CD8-positive, alpha-beta memory T cell (primary cell): ENCODE measurements at places on chromosomes 11 and 22. TPM values are rescaled to one million over a fixed set of nuclear protein-coding genes. Genes with fewer than 3 reads are reported as not detected.

KCNQ1OT1 gene
- 0.20 TPM for total RNA-seq

TRIM51 gene
- total RNA-seq, result not detected

ATP6V1E1 gene
- 97.6 TPM for total RNA-seq

KRTAP5-11 gene
- total RNA-seq, result not detected

ARHGAP20 gene
- total RNA-seq, result 0.09 TPM

C11orf87 gene
- total RNA-seq, result not detected

ART5 gene
- total RNA-seq, result not detected

SLC16A8 gene
- 0.35 TPM for total RNA-seq

DNA sequence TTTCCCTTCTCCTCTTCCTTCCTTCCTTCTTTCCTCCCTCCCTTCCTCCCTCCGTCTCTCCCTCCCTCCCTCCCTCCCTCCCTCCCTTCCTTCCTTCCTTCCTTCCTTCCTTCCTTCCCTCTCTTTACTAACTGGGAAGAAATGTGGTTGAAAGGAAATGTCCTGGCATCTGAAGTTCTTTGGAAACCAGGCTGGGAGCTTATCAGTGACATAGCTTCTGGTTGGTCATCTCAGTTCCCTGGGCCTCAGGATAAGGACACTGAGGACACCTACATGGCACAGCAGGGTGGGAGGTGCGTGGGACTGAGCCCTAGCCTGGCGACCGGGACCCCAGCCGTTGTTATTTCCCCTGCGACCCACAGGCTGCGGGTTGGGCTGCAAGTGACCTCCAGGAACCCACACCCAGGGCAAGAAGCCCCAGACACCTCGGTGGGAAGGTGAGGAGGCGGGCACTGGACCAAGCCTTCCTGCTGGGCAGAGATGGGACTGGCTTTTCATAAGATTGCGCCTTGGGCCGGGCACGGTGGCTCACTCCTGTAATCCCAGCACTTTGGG, 1486.5 kb downstream of the TBC1D22A start:
- H3K36me3 ChIP-seq, result no peaks in the 10 kb centered on the region
- no peak for DNase-seq
- no peaks in the 10 kb centered on the region for H3K27me3 ChIP-seq
- H3K4me3 ChIP-seq, result no peak overlapping the region
- H3K4me1 ChIP-seq, result peaks cover 10% of the 10 kb centered on the region

GRCh38 chr22:33787645-33788456, 132.4 kb downstream of the LARGE1 start:
- no peaks in the 10 kb centered on the region for H3K27me3 ChIP-seq
- no peaks in the 10 kb centered on the region for H3K4me1 ChIP-seq
- H3K36me3 ChIP-seq, result no peaks in the 10 kb centered on the region
- DNase-seq, result no peak

- H3K4me1 ChIP-seq, result no peaks in the 10 kb centered on the region
- no peak for DNase-seq
- H3K36me3 ChIP-seq, result no peaks in the 10 kb centered on the region
- H3K4me3 ChIP-seq, result no peak overlapping the region
- no peak overlapping the region for H3K27ac ChIP-seq
Observed at GRCh38 chr11:15115686-15116085, 963 bp downstream of the INSC start.

GRCh38 chr22:23722724-23723123, 28.2 kb downstream of the ZNF70 start:
- no peak overlapping the region for H3K4me3 ChIP-seq
- H3K4me1 ChIP-seq, result no peaks in the 10 kb centered on the region
- no peaks in the 10 kb centered on the region for H3K36me3 ChIP-seq
- DNase-seq, result no peak

DNA sequence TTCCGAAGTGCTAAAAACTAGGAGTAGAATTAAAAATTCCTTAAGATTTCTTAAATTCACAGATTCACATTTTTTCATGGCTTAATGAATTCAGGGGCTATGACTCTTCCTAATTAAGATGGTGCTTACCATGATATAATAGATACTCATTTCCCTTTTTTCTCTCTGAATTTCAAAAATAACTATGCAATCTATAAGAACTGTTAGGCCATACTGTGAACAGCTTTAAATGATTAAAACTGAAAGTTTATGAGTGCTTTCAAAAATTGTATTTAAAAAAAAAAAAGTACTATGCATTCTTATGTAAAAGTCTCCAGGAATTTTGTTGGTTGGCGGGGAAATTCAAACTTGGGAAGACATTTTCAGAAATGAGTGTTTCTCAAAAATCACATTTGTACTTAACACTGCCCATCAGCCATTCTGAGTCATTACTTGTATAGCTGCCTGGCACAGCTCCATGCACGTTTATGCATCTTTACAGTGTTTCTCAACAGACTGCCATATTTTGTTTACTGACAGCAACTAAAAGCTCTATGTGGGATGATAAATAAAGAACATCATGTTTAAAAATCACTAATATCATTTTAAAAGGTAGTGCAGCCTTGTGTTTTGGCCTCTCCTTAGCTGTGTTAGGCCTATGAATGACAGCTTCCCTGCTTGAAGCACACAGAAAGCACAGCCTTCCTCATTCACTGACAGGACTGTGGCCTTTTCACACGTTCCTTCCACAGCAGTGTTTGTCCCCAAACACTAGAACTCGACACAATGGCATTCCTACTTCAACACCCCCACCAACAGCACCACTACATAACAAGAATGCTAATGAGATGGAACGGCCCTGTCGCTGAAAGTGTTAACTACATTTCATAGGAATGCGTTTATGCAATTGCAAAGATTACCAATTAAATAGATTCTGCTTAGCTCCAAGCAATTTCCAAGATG, 131.4 kb downstream of the DCDC1 start:
- no peaks in the 10 kb centered on the region for H3K27me3 ChIP-seq
- no peak for DNase-seq
- H3K4me3 ChIP-seq, result no peak overlapping the region
- no peaks in the 10 kb centered on the region for H3K4me1 ChIP-seq

DNA sequence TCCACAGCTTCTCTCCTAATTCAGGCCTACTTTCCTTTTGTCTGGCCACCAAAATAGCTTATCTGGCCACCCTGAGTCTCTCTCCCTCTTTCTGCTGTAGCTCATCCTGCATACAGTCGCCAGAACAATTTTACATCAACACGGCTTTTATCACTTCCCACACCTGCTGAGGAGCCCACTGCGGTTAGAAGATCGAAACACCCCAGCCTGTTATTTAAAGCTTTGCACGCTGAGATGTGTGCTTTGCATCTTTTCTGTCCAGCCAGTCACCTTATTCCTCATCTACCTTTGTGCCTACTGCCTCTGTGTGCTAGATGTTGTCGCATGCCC, 96.0 kb downstream of the COMMD9 start:
- DNase-seq, result no peak
- no peaks in the 10 kb centered on the region for H3K4me1 ChIP-seq
- H3K27ac ChIP-seq, result no peak overlapping the region
- no peaks in the 10 kb centered on the region for H3K36me3 ChIP-seq
- H3K27me3 ChIP-seq, result no peaks in the 10 kb centered on the region

- no peaks in the 10 kb centered on the region for H3K27me3 ChIP-seq
- no peak overlapping the region for H3K27ac ChIP-seq
- H3K4me3 ChIP-seq, result no peak overlapping the region
- no peaks in the 10 kb centered on the region for H3K4me1 ChIP-seq
Observed at GRCh38 chr11:986270-986951, 50.1 kb downstream of the MUC6 start.

GRCh38 chr11:118147502-118147901, 5.1 kb downstream of the SCN4B start:
- peaks cover 26% of the 10 kb centered on the region for H3K27me3 ChIP-seq
- no peak for DNase-seq
- H3K27ac ChIP-seq, result no peak overlapping the region
- H3K36me3 ChIP-seq, result no peaks in the 10 kb centered on the region

- no peak overlapping the region for H3K4me3 ChIP-seq
- H3K27me3 ChIP-seq, result no peaks in the 10 kb centered on the region
- no peak overlapping the region for H3K27ac ChIP-seq
- peaks cover 3% of the 10 kb centered on the region for H3K36me3 ChIP-seq
- H3K4me1 ChIP-seq, result peaks cover 56% of the 10 kb centered on the region
- peak; percentile 4 for DNase-seq
Observed at GRCh38 chr11:75271730-75272129, 31.2 kb downstream of the TPBGL start.

- no peaks in the 10 kb centered on the region for H3K27me3 ChIP-seq
- DNase-seq, result peak; percentile 67
- peaks cover 23% of the 10 kb centered on the region for H3K36me3 ChIP-seq
- peaks cover 97% of the 10 kb centered on the region for H3K4me1 ChIP-seq
Observed at GRCh38 chr11:121467965-121468364, 15.2 kb upstream of the SORL1-AS1 start.

GRCh38 chr11:66541892-66542291, 4.0 kb downstream of the ZDHHC24 start:
- DNase-seq, result no peak
- no peak overlapping the region for H3K4me3 ChIP-seq
- no peak overlapping the region for H3K27ac ChIP-seq
- peaks cover 32% of the 10 kb centered on the region for H3K4me1 ChIP-seq
- no peaks in the 10 kb centered on the region for H3K27me3 ChIP-seq

DNA sequence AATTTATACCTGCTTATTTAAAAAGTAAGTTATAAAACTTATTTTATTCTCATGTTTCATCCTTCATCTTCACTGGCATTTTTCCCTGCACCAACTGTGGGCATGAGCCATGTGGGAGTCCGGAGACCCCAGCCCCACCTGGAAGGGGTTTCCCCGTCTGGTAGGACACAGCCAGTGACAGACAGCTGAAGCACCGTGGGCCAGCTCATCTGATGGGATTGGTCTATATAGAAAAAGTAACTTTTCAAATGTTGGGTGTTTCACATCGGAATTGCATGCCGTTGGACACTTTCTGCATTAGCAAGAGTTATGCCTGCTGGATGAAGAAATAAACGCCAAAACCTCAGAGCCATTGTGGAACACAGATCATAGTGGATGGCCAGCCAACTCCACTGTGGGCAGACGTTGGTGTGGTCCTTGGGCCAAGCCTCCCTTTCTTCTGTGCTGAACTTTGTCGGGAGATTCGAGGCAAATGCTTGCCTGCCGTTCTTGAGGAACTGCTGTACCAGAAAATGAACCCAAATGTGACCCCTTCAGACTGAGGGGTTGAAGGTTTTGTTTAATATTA, 1329.3 kb downstream of the TBC1D22A start:
- no peaks in the 10 kb centered on the region for H3K36me3 ChIP-seq
- no peak overlapping the region for H3K27ac ChIP-seq
- H3K4me3 ChIP-seq, result no peak overlapping the region
- no peak for DNase-seq
- H3K4me1 ChIP-seq, result peaks cover 6% of the 10 kb centered on the region

GRCh38 chr11:131204765-131205380, 165.5 kb upstream of the NTM start:
- DNase-seq, result no peak
- no peaks in the 10 kb centered on the region for H3K4me1 ChIP-seq
- no peak overlapping the region for H3K4me3 ChIP-seq
- H3K27me3 ChIP-seq, result no peaks in the 10 kb centered on the region
- no peaks in the 10 kb centered on the region for H3K36me3 ChIP-seq

DNA sequence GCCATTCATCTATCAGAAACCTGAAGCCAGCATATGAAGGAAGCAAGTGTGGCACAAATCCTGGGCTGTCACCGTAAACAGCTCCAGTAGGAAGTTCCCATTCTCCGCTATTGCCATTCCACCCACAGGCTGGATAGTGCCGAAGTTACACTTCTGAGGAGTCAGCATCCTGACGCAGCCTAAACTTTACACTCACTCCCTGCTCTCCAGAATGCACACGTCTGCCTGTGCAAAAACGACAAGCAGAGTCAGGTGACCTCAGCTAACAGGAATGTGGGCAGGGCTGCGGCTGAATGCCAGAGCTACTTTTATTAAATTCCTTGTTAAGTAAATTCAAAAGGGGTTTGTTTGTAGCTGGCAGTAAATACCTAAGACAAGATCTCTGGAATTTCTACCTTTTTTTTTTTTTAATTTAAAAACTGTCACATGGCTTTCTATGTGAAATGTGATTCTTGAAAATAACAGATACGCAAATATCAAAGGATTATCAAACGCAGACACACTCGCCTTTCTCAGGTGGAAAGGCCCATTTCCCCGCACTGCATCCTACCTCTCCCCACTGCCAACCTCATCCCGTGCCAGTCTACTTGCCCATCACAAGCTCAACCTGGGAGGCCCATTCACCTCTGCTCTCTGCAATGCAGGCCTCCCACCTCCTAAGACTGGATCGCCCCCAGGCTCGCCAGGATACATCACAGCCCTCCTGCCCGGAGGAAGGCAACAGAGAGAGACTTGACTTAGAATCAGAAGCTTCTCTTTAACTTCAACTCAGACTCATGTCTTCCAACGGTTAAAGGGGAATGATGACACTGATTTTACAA, 33.5 kb downstream of the NFRKB start:
- DNase-seq, result no peak
- H3K27me3 ChIP-seq, result no peaks in the 10 kb centered on the region
- peaks cover 37% of the 10 kb centered on the region for H3K36me3 ChIP-seq
- H3K4me3 ChIP-seq, result no peak overlapping the region
- H3K4me1 ChIP-seq, result peaks cover 40% of the 10 kb centered on the region
